ENCODE measurements at places on chromosomes 2 and 18. TPM values are rescaled to one million over a fixed set of nuclear protein-coding genes. Genes with fewer than 3 reads are reported as not detected.

Gene HOXD9
- not detected for total RNA-seq

Gene RBM44
- 0.27 TPM for total RNA-seq

Gene GREB1
- total RNA-seq: 0.27 TPM

Gene SPATS2L
- 6.5 TPM for total RNA-seq

Gene SALL3
- total RNA-seq: not detected

Gene PREB
- total RNA-seq: 55.2 TPM

Gene ZNF804A
- 4.6 TPM for total RNA-seq

Gene CFC1
- not detected for total RNA-seq

All from hematopoietic multipotent progenitor cell (in vitro differentiated cells).